ENCODE measurements at places on chromosomes 16 and 17. TPM values are rescaled to one million over a fixed set of nuclear protein-coding genes. Genes with fewer than 3 reads are reported as not detected.

Gene SMYD4
- 19.2 TPM for total RNA-seq

Gene IL34
- total RNA-seq = 21.9 TPM

Gene CDH3
- 0.81 TPM for total RNA-seq

Gene CSH2
- total RNA-seq = not detected

Gene PGS1
- total RNA-seq = 46.5 TPM

Gene LAT
- 16.7 TPM for total RNA-seq

Gene ACTG1
- 2,309 TPM for total RNA-seq

Gene KRT13
- total RNA-seq = not detected

Data from aorta (tissue), 5 donors.